HT1080 (cell line): ENCODE measurements at places on chromosomes 11 and 22. TPM values are rescaled to one million over a fixed set of nuclear protein-coding genes. Genes with fewer than 3 reads are reported as not detected.

The MS4A3 gene
- total RNA-seq: not detected in 2 replicates

The DCHS1 gene
- 0.57 and 0.66 TPM in 2 replicates for total RNA-seq

The TIMP3 gene
- 8.6 and 10.4 TPM in 2 replicates for total RNA-seq

The TP53I11 gene
- 0.11 and 0.27 TPM in 2 replicates for total RNA-seq

The PMM1 gene
- 7.2 and 9.1 TPM in 2 replicates for total RNA-seq

The PVALB gene
- total RNA-seq: not detected in 2 replicates

The MAJIN gene
- not detected in 2 replicates for total RNA-seq

The SEPTIN3 gene
- total RNA-seq: not detected in 2 replicates

The GLB1L3 gene
- total RNA-seq: 0.03 and 0.10 TPM in 2 replicates

The ESAM gene
- total RNA-seq: 0.43 and 0.66 TPM in 2 replicates

The MRGPRF gene
- 0.03 TPM in 1 of 2 replicates, not detected in the other for total RNA-seq

The TCIRG1 gene
- 75.1 and 77.2 TPM in 2 replicates for total RNA-seq

The PKDREJ gene
- not detected in 2 replicates for total RNA-seq

The ATP5MG gene
- 139 and 211 TPM in 2 replicates for total RNA-seq

The OR8G1 gene
- not detected in 2 replicates for total RNA-seq

The EIF3F gene
- total RNA-seq: 399 and 560 TPM in 2 replicates

The MDK gene
- 40.5 and 54.9 TPM in 2 replicates for total RNA-seq

The BARX2 gene
- not detected in 2 replicates for total RNA-seq

The VSIG2 gene
- not detected in 2 replicates for total RNA-seq

The OR8B4 gene
- total RNA-seq: not detected in 2 replicates

The MYEOV gene
- total RNA-seq: 0.73 and 1.1 TPM in 2 replicates

The ANO1 gene
- total RNA-seq: 0.13 and 0.26 TPM in 2 replicates

The PLEKHA7 gene
- total RNA-seq: 0.48 and 1.3 TPM in 2 replicates

The WNT11 gene
- total RNA-seq: not detected in 2 replicates

The C11orf16 gene
- not detected in 2 replicates for total RNA-seq

The AKIP1 gene
- 30.3 and 34.1 TPM in 2 replicates for total RNA-seq

The DCDC1 gene
- total RNA-seq: not detected in 2 replicates

The APOBEC3G gene
- total RNA-seq: 8.0 and 11.3 TPM in 2 replicates

The MYBPC3 gene
- total RNA-seq: not detected in 2 replicates

The KCNE3 gene
- not detected in 2 replicates for total RNA-seq

The MRGPRX3 gene
- 0.60 and 0.93 TPM in 2 replicates for total RNA-seq

The OR2AG1 gene
- total RNA-seq: not detected in 2 replicates

The PCNX3 gene
- total RNA-seq: 41.8 and 53.5 TPM in 2 replicates

The DBX1 gene
- not detected in 2 replicates for total RNA-seq

The MCAT gene
- total RNA-seq: 22.5 and 34.6 TPM in 2 replicates

The PHLDA2 gene
- 71.3 and 193 TPM in 2 replicates for total RNA-seq

The NOX4 gene
- 12.5 and 16.6 TPM in 2 replicates for total RNA-seq

The MYOD1 gene
- total RNA-seq: not detected in 2 replicates

The FBLN1 gene
- 0.90 and 2.3 TPM in 2 replicates for total RNA-seq
